ENCODE measurements at places on chromosomes 16 and 17. TPM values are rescaled to one million over a fixed set of nuclear protein-coding genes. Genes with fewer than 3 reads are reported as not detected.

SCNN1G gene
- not detected for total RNA-seq

SECTM1 gene
- total RNA-seq: 0.56 TPM

EVPL gene
- total RNA-seq: not detected

CLEC3A gene
- total RNA-seq: not detected

CTRB1 gene
- total RNA-seq: not detected

CNP gene
- 70.0 TPM for total RNA-seq

CD300LG gene
- not detected for total RNA-seq

CACNG3 gene
- total RNA-seq: not detected

IRX5 gene
- total RNA-seq: 93.0 TPM

BAHCC1 gene
- total RNA-seq: 27.1 TPM

RGS9 gene
- total RNA-seq: 4.7 TPM

TOX3 gene
- total RNA-seq: 0.04 TPM
